ENCODE measurements at places on chromosomes 6 and 20.

DNA sequence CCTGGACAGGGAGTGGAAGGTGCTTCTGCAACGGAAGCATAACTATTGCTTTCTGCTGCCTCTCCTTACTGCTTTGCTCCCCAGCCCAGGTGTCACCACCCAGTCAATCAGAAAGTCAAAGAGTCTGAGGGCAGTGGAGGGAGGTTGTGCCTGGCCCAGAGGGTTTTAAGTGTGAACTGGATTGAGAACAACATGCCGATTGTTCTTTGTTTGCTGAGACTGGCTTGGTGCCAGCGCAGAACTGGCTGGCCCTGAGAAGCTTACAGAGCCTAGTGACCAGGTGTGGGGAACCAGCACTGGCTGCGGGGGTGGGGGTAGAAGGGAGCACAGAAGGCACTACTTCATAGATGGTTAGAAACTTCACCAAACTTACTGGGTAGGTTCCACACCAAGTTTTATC is 31.1 kb upstream of the ENPP4 start:
- DNase-seq, result no peak

DNA sequence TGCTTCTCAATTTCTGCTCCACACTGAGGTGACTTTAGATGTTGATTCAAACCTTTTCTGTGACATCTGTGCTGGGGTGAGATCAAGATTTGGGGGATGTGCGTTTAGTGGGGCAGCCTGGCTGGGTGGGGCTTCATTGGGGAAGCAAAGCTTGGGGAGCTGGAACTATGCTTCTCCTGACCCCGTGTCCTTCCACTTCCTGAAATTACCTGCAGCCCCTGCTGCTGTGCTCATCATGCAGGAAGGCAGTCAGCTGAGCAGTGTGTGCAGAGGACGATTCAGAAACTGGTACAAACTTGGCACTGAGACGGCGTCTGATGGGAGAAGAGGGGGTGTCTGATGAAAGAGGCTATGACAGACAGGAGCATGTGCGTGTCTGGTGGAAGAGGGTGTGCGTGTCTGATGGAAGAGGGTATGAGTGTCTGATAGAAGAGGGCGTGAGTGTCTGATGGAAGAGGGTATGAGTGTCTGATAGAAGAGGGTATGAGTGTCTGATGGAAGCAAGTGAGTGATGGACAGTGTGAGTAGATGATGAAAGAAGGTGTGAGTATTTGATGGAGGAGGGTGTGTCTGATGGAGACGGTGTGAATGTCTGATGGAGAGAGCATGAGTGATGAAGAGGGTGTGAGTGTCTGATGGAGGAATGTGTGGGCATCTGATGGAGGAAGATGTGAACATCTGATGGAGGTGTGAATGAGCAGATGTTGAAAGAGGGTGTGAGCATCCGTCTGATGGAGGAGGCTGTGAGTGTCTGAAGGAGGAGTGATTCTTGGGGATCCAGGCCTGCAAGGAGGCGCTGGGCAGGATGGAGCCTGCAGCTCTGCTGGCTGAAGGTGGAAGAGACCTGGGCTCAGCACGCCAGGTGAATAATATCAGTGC is 103.4 kb downstream of the SYCP2 start:
- no peak for DNase-seq

- no peak for DNase-seq
Observed at GRCh38 chr20:45427236-45428149, 11.6 kb downstream of the PIGT start.

GRCh38 chr6:123962508-123962907 is 158.8 kb downstream of the NKAIN2 start:
- no peak for DNase-seq

DNA sequence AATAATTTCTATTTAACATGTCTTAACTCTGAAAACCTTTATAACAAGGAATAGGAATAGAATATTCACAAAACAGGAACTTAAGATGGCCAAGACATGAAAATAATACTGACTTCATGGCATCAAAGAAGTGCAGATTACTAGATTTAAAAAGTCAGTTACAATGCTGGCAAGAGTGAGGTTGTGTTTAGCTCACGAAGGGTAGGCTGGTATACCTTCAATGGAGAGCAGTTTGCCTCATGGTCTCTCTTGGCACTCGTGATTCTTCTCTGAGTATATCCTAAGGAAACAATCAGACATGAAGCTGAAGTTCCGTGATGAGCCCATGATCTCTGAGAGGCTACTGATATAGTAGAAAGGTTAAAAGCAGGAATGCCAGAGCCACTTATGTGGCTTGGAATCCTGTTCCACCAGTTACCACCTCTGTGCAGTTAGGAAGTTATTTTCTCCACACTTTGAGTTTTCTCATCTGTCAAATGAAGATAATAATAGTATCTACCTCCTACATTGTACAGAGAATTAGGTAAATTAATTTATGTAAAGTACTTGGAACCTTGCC is 7.2 kb downstream of the NCOA7 start:
- DNase-seq, result no peak

DNA sequence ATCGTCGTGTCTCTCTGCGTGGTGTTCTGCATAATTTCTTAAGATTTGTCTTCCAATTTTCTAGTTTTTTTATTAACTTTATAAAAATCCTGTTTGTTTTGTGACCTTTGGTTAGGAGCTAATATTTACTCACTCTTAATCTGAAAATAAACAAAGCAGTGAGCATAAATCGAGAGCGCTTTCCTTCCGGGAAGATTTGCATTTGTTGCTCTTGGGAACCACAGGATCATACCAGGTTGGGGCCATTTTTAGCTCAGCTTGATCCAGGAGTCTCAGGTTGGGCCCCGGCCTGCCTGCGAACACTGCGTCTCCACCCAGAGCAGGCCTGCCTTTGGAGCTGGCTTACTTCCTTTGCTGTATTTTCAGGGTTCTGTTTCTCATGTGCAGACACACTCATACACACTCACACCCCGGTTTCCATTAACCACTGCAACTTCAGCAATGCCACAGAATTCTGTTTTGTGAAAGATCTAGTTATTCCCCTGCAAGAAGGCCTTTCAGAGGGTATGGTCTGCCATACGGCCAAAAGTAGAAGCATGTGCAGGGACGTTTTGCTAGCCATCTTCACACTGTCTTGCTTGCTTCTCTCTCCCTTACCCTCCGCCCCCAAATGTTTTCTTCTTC is 17.3 kb downstream of the BPHL start:
- DNase-seq, result no peak

GRCh38 chr6:108779536-108780275 is 68.5 kb upstream of the ARMC2 start:
- DNase-seq, result no peak

- DNase-seq, result no peak
Observed at GRCh38 chr6:14888575-14889000, 357.3 kb upstream of the JARID2 start.

DNA sequence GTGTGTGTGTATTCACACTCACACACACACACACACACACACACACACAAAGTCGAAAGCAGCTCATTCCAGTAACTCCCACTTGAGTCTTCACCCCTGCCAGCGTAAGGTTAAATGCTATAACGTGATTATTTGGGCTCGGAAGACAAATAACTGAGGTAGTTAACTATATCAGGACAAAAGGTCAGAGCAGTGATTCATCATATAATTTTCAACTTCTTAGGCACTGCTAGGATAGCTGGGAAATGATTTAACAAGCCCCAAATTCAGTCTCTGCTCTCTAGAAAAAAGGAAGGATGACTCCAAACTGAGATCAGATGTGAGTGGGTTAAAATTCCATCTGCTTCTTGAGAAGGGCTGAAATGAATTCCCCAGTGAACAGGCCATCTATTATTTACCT is 30.7 kb downstream of the HDGFL1 start:
- DNase-seq, result no peak

GRCh38 chr6:144683216-144684070 is 398.3 kb downstream of the UTRN start:
- no peak for DNase-seq

GRCh38 chr6:159259441-159260125 is 90.4 kb downstream of the FNDC1 start:
- DNase-seq, result no peak

- peak; percentile 32 for DNase-seq
Observed at GRCh38 chr6:119612911-119613381, 263.4 kb upstream of the MAN1A1 start.

DNA sequence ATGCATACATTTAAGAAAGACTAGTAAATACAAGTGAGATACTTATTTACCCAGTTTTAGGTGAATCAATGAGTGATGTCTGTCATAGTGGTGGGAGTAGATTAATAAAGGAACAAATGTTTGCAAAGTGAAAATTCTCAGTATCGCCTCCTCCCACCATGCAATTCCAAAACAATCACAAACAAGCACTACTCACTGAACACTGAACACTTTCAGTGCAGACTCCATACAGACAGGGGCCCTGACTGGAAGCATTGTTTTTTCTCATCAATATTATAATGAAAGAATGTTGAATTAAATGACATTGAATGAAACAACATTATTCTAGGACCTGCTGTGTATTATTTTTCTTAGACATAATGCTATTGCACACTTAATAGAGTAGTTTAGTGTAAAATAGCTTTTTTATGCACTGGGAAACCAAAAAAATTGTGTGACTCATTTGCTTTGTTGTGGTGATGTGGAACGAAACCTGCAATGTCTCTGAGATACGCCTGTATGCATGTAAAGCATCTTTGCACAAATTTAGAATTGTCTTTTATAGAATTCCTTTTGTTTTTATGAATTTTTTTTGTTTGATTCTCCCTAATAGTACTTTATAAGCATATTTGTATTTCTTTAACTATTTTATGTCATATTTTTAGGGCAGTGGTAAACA is 317.5 kb downstream of the UTRN start:
- no peak for DNase-seq

DNA sequence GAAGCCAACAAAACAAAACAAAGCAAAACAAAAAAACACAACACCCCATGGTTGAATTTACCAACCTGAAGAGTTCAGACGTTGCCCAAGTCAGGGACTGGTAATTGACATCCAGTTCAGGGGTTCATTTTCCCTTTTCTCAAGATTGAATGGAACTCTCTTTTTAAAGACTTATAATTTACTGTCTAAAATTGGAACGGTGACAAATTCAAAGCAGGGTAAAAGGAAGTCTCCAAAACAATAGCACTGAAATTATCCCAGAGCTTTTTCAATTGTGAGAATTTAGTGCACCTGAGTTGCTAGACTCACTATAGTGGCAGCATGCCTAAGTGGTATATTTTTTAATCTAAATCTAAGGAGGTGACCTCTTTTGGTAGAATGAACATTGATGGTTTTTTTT is 90.9 kb upstream of the PREP start:
- no peak for DNase-seq

GRCh38 chr6:116471531-116471930 is 10.4 kb downstream of the CALHM6 start:
- DNase-seq, result no peak

DNA sequence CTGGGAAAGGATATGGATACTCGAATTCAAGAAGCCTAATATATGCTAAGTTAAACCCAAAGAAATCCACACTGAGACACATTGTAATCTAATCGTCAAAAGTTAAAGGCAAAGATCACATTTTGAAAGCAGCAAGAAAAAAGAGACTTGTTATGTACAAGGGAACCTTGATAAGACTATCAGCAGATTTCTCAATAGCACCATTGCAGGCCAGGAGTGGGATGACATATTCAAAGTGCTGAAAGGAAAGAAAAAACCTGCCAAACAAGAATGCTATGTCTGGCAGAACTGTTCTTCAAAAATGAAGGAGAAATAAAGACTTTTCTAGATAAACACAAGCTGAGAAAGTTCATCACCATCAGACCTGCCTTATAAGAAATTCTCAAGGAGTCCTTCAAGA is 75.2 kb downstream of the COL21A1 start:
- DNase-seq, result no peak

DNA sequence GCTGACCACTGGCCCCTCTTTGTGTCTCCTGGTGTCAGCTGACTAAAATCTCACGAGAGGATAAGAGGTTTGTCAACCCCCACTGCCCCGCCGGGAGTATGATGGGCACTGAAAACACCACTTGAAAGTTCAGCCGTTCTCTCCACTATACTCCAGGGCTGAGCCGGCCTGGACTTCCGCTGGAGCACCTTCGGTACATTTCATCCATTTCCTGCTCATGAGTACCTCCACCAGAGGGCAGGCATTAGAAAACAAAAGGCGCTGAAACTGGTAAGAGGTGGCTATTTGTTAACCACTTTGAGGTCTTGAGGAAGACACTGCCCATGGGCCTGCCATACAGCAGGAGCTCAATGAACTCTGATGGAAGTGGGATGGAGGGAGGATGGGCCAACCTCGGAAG is 17.9 kb upstream of the ANKRD60 start:
- DNase-seq, result peak; percentile 32

GRCh38 chr6:28496099-28496779 is 19.4 kb downstream of the GPX6 start:
- no peak for DNase-seq

DNA sequence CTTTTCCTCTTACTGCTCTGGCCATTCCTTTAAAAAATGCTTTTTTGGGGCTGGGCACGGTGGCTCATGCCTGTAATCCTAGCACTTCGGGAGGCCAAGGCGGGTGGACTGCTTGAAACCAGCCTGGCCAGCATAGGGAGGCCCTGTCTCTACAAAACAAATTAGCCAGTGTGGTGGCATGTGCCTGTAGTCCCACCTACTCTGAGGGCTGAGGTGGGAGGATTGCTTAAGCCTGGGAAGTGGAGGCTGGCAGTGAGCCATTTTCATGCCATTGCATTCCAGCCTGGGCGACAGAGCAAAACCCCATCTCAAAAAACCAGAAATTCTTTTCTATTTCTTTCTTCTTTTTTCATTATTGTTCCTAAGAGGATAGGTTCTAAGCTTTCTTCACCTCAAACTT is 36.9 kb upstream of the RNF144B start:
- DNase-seq, result no peak

DNA sequence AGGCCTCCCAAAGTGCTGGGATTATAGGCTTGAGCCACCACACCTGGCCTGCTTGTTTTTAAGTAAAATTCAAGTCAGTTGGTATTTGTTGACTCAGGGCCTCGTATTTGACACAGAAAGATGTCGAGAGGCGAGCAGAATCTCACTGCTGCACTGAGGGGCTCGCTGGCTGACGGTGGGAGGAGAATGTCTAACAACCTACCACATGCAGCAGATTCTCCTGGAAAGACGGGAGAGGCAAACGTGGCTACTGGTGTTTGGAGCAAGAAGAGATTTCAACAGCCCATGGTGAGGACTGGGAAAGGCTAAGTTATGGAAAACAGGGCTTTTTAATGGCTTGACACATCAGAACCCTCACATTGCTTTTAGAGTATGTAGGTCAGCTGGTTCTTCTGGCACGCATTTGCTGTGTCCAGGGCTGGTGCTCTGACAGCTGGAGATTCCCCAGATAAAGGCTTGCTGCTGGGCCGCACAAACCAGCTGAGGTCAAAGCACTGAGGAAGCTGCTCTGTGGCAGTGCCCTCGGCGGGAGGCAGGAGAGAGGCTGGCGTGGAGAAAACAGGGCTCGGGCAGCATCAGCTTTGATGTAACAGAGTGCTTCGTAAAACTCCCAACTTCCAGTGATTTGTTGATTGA is 84.2 kb upstream of the FRMD1 start:
- DNase-seq, result no peak
